Tibial nerve (tissue), 4 donors: ENCODE measurements at places on chromosomes 6 and 20. TPM values are rescaled to one million over a fixed set of nuclear protein-coding genes. Genes with fewer than 3 reads are reported as not detected.

The PSORS1C2 gene
- total RNA-seq, result not detected

GRCh38 chr6:159788753-159789376, 537 bp downstream of the TCP1 start:
- DNase-seq, result no peak

DNA sequence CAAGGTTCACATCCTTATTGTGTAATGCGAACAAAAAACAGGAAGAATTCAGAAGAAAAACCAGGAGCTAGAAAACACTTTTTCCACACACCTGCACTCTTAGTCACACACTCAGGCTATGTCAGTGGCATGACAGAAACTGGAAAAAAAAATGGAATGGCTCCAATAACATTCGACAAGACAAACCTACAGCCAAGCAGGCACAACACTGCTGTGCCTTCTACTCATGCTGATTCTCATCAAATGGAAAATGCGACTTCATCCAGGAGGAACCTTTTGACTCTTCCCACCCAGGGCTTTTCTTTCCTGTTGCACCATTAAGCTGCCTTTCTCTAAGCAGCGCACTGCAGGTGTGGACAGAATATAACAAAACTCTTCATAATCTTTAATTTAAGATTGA, 163.2 kb upstream of the BTBD3 start:
- no peak for DNase-seq

The SLC12A5 gene
- total RNA-seq, result not detected

GRCh38 chr20:32664678-32665159, 9.0 kb downstream of the C20orf203 start:
- DNase-seq, result no peak

DNA sequence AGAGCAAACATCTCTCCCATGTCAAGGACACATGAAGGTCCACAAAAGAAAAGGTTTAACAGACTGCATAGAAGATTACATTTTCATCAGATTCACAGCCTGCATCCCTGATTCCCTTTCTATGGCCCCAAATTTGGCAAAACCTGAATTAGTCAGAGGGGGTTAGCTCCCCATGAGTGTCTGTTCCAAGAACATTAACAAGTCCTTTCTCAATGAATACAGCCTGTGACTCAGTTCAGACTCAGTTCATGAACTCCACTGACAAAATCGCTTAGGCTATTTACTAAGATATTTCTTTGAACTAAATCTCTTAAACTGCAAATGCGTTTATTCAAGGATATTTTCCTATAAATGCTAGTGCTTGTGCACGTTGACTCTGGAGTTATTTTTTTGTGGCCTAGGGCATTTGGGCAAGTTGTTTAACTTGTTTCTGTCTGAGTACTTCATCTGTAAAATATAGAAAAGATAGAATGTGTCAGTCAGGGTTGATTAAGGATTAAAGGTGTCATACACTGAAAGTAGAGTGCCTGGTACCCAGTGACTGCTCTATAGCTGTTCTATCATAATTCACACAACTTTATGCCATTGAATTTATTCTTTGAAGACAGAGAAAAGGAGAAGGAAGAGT, 422.6 kb downstream of the HTR1B start:
- DNase-seq, result no peak

The LRRC73 gene
- total RNA-seq, result 1.3 TPM
